Stimulated activated CD4-positive, alpha-beta T cell treated with anti-CD3 and anti-CD28 coated beads, TNF-alpha, amount 100 ng/mL, for 1 hour (primary cell): ENCODE measurements at places on chromosomes 2 and 18.

GRCh38 chr2:167551416-167551815 lies 663.1 kb downstream of the XIRP2 start:
- DNase-seq: no peak

DNA sequence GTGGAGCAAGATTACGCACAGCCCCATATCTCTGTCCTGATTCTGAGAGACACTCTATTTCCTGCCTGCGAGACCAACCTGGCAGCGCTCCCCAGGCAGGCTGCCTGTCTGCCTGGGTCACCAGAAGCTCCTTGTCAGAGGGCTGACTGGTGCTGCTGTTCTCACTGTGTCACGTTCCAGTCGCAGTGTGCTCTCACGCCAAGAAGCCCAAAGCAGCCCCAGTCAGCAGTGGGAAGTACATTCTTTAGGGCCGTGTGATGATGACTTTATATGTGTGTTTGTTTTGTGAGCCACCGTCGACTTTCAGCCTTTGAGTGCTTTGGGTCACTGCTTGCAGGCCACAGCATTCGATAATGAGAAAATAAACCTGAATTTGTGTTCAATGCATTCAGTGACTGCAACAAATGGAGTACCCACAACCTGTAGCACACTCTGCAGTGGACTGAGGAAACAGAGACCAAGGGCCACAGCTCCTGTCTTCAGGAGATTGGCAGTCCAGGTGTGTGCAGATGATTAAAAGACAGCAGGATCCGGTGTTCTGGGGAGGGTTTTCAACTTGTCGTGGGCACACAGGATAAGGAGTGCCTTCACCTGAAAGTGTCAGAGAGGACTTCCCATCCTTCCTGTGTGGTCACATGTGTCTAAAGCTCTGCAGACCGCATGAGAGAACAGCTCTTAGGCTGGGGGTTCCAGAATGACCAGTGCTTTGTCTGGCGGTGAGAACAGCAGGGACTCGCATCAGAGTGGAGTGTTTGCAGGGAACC lies 4.8 kb downstream of the TNFRSF11A start:
- no peak for DNase-seq

DNA sequence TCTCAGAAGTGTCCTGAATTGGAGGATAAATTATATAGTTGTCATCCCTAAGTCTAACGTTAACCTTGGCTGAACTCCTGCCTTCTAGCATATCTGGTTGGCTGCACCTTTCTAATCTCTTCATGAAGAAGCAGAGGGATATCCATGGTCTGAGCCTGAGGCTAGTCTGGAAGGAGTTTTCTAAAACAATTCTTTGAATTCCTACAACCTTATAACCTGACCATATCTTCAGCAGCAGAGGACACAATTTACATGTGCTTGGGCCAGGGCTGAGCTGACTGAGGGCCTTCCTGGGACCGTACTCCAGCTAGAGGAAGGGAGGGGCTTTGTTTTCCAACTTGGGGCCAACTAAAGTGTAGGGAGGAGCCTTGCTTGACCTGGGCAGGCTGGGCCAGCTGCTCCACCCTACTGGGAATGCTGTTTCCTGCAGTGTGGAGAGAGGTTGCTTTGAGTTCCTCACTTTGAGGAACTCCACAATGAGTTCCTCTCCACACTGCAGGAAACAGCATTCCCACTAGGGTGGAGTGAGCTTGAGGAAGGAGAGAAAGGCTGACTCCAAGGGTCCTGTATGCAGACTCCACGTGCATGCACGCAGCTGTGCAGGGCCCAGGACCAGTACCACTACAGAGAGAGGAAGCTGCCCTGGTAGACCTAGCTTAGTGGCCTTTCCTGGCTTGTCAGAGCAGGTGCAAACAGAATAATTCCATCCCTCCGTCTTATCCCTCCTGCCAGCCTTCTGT lies 19.6 kb downstream of the CEP68 start:
- no peak for DNase-seq

DNA sequence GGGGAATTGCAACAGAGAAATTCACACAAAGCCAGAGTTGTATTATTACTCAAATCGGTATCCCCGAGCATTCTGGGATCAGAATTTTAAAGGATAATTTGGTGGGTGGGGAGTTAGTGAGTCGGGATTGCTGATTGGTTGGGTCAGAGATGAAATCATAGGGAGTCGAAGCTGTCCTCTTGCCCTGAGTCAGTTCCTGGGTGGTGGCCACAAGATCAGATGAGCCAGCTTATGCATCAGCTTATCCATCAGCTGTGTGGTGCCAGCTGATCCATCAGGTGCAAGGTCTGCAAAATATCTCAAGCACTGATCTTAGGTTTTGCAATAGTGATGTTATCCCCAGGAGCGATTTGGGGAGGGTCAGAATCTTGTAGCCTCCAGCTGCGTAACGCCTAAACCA lies 34.3 kb upstream of the ITM2C start:
- no peak for DNase-seq

- no peak for DNase-seq
These were observed 5.2 kb downstream of the TGIF1 start for GRCh38 chr18:3455090-3455635.

GRCh38 chr18:40555914-40556313 lies 1399.1 kb upstream of the PIK3C3 start:
- DNase-seq: no peak

DNA sequence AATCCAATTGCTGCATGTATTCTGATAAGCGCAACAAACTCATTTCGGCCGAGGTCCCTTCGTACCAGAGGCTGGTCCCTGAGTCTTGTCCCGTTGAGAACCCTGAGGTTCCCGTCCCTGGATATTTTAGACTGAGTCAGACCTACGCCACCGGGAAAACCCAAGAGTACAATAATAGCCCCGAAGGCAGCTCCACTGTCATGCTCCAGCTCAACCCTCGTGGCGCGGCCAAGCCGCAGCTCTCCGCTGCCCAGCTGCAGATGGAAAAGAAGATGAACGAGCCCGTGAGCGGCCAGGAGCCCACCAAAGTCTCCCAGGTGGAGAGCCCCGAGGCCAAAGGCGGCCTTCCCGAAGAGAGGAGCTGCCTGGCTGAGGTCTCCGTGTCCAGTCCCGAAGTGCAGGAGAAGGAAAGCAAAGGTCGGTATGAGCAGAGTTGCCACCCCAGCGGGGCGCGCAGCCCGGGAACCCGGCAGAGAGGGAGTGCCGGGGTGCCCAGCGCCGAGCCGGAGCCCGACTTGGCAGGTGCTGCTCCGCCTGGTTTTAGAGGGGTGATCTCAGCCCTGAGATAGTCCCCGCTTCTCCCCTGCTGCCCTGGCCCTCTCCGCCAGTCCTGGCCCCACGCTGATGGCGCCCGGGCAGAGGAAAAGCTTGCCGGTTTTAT lies 714 bp downstream of the HOXD10 start:
- DNase-seq: no peak

GRCh38 chr18:11251891-11252270 lies 102.5 kb upstream of the PIEZO2 start:
- DNase-seq: no peak

DNA sequence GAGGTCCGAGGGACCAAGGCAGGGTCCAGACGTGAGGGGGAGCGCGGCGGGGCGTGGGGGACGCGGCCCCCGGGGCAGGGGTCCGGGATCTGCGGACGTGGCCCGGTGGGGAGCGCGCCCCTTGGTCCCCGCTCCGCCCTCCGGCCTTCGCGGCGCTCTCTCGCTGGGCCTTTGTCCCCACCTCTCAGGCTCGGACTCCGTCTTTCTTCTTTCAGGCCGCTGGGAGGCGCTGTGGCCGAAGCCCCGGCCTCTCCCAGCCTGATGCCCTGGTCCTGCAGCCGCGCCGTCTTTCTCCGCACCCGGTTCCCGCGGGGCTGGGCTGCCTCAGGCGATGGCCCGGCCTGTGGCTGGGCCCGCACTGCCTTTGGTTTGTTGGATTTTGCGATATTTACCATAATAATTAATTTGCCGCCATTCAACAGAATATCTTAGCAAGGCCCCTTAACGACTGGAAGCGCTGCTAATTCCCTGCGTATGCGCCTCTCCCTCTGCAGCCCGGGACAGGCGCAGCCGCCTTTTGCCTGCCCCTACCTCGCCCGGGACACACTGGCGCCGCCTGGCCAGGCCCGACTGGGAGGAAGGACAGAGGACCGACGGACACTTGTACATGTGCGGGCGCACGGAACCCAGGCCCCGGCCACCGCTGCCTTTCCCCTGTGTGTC lies 10.8 kb downstream of the SIX3 start:
- no peak for DNase-seq

GRCh38 chr2:237895544-237896506 lies 36.4 kb downstream of the RAMP1 start:
- no peak for DNase-seq

GRCh38 chr2:176154576-176155252 lies 2.4 kb upstream of the HOXD3 start:
- DNase-seq: no peak

DNA sequence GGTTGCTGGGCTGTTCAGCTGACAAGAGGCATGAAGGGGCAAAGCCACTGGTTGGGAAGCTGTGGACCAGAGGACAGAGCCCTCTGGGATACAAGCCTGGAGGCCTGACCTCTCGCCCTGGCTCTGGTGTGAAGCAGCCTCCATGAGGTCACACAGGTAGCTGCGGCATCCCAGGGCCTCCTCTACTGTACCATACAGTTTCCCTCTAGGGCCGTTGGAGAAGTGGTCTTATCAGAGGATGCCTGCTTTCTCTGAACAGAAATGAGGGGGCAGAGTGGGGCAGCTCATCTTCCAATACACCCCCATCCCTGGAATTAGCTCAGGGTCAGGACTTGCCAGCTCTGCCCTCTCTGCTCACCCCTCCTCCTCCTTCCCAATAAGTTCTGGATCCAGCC lies 135.1 kb upstream of the SMAD2 start:
- no peak for DNase-seq

GRCh38 chr2:137211761-137212160 lies 446.4 kb downstream of the THSD7B start:
- DNase-seq: no peak

DNA sequence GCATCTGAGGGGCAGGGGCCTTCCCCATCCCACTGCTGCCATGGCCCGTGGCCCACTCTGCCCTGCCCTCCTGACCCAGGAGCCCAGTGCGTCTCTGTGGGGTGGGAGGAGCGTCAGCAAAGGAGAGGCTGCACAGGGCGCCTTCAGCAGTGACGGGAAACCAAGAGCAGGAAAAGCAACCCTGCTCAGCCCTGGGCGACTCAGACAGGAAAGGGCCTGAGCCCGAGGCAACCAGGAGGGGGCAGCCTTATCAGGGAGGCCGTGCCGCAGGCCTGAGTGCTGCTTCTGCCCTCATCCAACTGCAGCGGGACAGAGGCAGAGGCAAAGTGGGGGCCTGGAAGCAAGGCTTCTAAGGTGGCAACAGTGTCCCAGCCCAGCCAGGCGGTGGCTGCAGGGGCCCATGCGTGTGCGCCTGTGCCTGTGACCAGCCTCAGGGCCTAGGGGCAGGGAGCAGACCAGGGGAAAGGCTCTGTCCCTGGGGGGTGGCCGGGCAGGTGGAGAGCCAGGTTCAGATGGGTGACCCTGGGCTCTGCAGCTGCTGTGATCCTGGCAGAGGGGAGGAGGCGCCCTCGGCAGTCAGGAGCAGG lies 23.3 kb upstream of the ALPI start:
- no peak for DNase-seq

DNA sequence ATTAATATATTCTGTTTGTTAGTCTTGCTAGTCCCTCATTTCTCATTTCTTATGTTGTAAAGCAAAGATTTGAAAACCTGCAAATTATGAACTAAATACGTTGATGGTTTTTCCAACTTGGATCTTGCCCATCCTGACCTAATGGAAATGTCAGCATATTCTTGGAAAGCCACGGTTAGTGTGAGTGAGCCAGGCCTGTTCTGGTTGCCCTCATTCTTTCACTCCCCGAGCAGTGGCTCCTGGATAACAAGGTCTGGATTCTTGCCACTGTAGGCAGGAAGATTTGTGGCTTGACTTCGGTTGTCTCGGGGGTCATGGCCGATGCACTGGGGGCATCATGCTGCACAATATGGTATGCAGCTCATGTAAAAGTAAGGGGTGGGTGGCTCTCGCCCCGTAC lies 359.1 kb downstream of the MEIS1 start:
- no peak for DNase-seq

GRCh38 chr2:142725386-142725785 lies 152.1 kb upstream of the KYNU start:
- no peak for DNase-seq

DNA sequence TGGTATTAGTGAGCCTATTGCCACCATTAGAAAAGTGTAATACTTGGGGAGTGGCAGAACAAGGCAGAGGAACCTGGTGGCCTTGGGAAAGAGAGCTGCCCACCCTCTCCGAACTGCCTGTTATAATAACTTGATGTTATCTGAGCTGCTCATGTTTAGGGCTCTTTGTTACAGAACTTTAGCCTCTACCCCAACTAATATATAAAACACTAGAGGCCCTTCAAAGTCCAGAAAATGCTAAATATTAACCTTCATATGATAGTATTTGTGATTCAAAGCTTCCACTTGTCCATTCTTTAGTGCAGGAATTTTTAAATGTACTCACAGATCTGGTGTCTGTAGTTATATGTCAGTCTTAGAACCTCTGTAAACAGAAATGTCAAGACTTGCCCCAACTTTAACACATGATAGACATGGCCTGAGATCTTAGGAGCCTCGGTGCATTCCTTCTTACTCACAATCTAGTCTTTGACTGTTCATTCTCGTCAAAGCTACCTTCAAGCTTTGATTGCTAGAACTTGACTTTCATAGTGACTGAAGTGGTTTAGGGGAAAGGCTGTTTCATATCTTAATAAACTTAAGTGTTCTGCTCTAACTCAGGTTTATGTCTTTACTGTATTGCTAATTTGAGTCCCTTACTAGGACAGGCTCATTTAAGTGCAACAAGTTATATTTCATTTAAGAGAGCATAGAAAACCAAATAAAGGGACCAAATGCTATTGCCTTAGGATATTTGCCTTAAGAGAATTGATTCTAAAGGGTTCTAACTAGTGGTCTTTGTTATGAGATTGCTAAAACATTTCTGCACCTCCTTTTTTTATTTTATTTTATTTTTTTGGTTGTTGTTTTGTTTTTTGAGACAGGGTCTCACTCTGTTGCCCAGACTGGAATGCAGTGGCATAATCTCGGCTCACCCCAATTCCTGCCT lies 41.6 kb downstream of the DDX1 start:
- DNase-seq: no peak

- DNase-seq: no peak
These were observed 234.0 kb upstream of the RAB12 start for GRCh38 chr18:8375249-8375648.

DNA sequence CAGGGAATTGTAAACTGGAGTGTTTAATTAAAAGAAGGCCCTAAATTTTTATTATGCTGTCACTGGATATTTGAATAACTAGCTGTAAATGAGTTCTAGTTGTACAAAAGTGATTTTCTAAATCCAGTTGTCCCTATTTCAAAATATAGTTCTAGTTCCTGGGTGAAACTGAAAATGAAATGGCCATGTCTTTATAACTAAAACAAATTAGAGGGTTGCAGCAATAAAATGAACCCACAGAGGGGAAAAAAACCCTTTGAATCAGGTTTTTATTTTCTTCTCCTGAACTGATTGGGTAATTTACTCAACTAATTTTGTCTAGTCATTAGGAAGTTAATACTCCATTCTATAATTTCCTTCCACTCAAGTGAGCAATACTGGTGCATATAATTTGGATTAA lies 55.6 kb upstream of the MAP4K3 start:
- no peak for DNase-seq

- no peak for DNase-seq
These were observed 1344.2 kb downstream of the LRP1B start for GRCh38 chr2:140786585-140786984.
